IPS DF 19.7 (cell line): ENCODE measurements at places on chromosomes 4 and X.

GRCh38 chr4:124278477-124278876, 434.1 kb downstream of the ANKRD50 start:
- DNase-seq = no peak

DNA sequence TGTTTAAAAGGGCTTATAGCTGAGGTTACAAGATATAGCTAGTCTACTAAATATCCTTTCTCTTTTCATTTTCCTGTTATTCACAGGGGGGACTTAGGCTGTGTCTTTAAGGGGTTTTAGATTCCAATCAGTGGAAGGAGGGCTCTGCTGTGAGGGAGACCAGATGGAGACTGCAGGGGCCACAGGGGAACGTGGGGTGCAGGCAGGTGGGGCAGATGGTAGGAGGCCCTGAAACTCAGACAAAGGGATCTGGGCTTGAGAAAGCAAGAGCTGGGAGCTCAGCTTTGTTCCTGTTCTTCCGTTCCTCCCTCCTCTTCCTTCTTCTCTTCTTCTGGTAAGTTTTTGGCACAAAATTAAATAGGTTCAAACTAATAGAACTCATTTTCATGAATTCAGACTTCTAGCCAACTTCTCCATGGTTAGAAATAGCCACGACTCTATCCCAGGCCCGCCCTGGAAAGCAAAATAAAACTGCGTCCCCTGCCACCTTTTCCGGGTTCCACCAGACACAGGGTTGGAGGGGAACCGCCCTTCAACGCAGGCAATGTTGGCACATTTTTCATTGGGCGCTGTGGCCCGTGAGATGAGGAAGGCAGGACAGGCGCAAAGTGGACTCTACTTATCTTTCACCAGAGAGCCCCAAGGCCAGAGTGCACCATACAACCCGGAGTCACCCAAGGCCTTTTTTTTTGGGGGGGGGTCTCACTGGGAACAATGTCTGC, 3.5 kb upstream of the TMSB4X start:
- no peak for DNase-seq

GRCh38 chr4:76723373-76723772, 174.6 kb downstream of the SOWAHB start:
- DNase-seq = no peak

DNA sequence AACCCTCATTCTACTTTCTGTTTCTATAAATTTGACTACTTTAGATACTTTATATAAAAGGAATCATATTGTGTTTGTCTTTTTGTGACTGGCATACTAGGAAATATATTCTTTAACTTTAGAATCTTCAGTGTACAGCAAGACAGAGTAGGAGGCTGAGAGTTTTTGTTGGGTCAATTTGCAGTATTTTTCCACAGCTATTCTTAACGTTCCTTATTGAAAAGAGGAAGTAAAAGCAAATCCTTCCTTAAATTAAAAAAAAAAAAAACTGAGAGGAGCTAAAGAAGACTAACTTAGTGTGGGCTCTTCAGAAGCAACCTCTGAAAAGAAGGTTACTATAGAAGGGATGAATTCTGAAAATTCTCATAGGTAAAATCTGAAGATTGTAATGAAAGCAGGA, 1194.6 kb downstream of the ADGRL3 start:
- no peak for DNase-seq

DNA sequence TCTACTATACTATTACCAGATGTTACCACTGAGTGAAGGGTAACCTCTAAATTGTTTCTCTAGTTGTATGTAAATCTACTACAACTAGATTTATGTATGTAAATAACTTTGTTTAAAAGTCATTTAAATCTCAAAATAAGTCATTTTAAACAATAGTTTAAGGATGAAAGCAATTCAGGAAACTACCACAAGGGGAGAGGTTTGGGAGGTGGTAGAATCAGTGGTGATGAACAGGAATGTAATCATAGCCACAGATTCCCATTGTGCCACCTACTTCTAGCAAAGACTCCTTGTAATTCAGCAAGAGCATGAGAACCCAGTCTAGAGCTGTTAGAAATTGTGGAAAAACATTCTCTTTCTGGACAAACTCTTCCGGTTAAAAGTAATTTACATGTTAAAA, 234.6 kb downstream of the SLC7A11 start:
- no peak for DNase-seq

GRCh38 chrX:132063862-132064261, 40.8 kb downstream of the STK26 start:
- DNase-seq = no peak

- DNase-seq = no peak
These were observed 833 bp downstream of the FGD1 start for GRCh38 chrX:54494989-54495813.

DNA sequence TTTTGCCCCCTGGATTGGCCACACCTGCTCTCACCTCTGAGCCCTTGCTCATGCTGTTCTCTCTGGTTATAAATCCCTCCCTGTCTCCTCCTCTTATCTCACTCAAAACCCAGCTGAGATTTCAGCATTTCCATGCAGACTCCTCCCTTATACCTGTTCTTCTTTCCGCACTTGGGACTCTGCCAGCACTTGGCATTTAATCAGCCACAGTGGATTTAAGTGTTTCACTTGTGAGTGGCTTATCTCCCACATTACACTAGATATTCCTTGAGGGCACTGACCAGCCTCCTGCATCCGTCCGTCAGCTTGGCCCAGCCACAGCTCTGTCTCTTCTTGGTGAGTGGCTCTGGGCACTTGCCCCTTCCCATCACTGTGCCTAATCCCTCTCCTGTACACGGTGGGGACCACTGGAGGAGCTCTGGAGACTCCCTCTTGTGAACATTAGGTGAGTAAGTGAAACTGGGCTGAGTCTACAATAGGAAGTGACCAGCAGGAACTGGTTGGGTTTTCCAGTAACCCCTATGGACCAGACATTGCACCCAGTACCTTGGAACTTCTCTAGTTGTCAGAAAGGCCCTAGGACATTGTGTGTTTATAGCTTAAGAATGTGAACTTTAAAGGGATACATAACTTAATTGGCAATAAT, 19.9 kb downstream of the FGFBP1 start:
- no peak for DNase-seq

DNA sequence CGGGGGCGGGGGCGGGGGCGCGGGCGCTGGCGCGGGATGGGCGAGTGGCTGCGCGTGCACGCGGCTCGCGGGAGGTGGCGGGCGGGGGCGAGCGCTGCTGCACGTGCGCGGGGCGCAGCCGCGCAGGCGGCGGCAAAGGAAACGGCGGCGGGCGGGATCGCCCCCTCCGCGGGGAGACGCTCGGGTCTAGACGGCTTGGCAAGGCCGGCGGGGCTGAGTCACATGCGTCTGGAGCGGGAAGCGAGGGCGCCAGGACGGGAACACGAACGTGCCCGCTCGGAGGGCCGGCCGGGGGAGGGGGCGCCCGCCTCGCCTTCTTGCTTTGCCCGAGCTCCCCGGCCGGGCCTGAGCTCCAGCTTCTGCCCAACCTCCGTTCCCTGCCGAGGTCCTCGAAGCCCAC, 4.3 kb upstream of the HAUS7 start:
- DNase-seq = no peak

DNA sequence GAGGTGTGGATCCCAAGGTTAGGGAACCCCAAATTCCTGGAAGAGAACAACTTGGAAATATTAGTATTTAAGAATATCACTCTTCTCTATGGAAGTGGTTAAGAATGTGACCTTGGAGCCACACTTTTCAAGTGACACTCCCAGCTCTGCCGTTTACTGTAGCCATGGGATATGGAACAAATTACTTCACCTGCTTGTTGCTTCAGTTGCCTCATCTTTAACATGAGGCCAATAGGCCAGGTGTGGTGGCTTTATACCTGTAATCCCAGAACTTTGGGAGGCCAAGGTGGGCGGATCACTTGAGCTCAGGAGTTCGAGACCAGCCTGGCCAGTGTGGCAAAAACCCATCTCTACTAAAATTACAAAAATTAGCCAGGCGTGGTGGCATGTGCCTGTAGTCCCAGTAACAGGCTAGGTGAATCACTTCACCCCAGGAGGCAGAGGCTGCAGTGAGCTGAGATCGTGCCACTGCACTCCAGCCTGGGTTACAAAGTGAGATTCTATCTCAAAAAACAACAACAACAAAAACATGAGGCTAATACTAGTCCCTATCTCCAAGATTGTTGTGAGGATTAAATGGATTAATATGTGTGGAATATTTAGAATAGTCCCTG, 13.0 kb downstream of the IL13RA1 start:
- DNase-seq = no peak

GRCh38 chrX:101803451-101803850, 128.4 kb downstream of the ZMAT1 start:
- DNase-seq = no peak

DNA sequence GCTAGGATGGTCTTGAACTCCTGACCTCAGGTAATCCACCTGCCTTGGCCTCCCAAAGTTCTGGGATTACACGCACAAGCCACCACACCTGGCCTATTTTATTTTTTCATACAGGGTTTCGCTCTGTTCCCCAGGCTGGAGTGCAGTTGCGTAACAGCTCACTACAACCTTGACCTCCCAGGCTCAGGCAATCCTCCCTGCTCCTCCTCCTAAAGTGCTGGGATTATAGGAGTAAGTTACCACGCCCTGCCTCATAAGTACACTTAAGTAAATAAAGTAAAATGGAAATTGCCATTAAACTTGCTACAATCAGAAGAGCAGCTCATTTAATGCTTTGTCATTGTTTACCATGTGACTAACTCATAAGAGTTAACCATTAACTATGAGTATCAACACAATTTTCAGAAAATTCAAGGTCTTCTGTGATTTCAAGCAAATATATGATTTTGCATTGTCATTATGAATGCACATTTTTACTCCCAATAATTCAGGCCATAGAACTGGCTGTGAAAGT, 12.3 kb downstream of the UGDH start:
- no peak for DNase-seq

DNA sequence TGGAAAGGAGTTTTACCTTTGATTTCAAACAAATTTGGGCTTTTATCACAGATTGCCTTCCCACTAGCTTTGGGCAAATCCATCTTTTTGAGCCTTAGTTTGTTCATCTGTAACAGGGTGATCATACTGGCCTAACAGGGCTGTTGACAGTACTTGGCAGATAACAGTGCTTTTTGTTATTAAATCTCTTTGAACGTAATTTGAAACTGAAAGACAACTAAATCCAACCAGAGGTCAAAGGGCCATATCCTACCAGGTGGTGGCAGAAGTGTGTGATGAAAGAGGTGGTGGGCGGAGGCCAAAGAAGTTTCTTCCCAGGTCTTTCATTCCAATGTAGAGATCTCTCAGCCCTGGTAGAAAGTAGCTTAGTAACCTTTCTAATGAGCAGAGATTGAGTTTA, 35.2 kb upstream of the TADA2B start:
- DNase-seq = no peak

DNA sequence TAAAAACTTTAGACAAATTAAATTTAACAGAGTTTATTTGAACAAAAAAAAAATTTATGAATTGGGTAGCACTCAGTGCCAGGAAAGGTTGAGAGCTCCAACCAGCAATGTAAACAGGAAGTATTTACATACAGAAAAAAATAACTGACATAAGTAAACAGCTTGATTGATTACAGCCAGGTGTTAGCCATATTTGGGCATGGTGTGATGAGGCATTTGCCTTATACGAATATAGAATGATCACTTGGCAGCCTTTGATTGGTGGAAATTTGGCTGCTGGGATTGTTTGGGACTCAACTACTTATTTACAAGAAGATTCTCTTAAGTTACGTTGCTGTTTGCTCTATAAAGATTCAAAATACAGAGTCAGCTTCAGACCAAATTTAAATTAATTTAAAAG, 172.0 kb downstream of the ADAM29 start:
- DNase-seq = no peak

DNA sequence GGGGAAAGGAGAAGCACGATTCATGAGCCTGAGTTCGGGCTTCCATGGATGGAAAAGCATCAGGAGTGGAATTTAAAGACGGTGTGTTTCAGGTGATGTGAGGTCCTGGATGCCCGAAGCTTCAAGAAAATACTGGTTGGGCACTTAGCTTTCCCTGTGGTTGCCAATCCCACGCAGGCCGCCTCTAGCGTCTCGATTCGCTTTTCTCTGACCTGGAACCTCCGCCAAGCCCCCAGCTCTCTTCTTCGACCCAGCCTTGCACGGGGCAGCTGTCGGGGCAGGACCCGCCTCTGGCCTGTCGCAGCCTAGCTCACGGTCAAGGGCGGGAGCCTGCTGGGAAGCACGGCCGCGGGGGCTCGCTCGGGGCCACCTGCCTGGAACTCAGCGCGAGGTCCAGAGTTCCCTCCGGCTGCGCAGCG, 308 bp upstream of the TLR2 start:
- DNase-seq = no peak

DNA sequence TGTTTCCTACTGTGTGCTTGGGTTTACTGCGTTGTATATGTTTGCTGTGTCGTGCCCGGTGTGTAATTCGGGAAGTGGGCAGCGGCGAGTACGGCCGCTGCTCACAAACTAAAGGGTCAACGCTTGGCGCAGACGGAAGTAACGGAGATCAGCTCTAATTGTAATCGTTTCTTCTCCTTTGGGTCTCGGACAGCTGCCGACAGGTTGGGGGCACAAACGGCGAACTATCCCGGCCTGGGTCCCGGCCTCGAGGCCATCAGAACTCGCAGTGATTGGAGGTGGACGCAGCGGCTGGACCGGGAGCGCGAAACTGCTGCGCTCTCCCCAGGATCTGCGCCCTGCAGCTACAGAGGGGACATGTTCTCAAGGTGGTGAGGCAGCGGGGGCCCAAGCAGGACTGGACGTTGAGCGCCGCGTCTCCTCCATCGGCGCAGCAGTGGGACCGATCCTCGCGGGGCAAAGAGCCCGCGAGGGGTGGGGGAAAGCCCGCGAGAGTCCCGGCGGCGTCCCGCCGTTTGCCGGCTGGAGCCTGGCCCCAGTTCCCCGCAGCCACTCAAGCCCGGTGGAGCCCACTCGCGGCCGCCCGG, 516 bp upstream of the ZIC3 start:
- no peak for DNase-seq

DNA sequence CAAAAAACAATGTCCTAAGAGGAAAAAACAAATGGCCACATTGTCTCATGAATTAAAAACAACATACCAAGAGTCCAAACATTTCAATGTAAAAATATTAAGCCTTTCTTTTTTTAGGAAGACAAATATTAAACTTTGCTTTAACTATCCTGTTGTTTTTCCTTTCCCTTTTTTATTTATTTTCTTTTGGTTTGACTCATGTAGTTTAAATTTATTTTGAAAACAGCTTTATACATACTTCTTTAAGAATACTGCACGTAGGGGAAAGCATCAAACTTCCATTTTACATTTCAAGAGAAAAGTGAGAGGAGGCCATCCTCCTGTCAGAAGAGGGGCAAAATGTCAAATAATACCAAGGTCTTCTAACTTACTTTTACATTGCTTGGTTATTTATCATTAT, 8.7 kb downstream of the GAB1 start:
- DNase-seq = no peak

GRCh38 chr4:153573881-153574802, 108.0 kb downstream of the TMEM131L start:
- DNase-seq = no peak
